ENCODE measurements at places on chromosomes 7 and 10.

GRCh38 chr10:10055656-10056442 lies 961.8 kb upstream of the CELF2 start:
- no peak for DNase-seq

DNA sequence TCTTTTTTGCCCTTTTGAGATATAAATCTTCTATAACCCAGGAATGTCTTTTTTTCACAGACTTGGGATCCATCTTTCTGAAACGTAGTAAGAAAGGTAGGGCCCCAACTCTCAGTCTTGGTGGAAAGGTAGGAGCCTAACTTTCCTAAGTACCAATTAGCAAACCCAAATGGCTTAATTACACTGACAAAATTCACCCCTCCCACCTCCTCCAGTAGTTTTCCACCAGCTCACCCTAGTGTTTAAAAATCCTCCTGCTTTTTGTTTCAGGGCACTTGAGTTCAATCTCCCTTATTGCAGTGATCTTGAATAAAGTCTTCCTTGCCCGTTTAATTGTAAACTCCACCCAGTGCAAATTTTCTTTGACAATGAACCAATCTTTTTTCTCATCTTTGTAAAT lies 600.0 kb downstream of the PHTF2 start:
- no peak for DNase-seq

DNA sequence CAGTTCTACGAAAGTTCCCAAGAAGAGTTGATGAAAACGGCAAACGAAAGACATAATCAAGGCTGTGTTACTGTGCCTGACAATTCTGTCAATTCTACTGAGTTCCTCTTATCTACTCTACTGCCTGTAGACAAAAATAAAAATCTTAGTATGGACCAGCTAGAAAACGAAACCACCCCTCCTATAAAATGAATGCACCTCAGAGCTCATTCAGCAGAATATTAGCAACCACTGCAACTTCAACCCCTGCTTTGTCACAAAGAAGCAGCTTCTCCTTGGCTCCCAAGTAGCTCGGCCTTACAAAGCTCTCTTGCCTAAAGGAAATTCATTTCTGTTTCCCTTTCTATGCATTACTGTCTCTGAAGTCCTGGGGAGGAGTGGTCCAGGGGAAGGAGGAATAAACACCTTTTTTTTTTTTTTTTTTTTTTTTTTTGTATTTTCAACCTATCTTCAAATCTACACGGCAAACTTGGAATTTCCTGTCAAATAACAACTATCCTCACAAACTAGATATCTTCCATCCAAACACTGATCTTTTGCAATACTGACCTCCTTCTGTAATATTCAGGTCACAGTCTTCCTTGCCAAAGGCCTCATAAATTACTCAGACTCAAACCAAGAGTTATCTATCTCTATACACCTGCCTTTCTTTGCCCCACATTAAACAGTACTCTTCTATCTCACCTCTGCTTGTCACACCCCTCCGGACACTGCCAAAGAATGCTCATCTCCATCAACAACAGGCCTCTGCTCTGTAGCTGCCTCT lies 74.3 kb downstream of the GLI3 start:
- no peak for DNase-seq

DNA sequence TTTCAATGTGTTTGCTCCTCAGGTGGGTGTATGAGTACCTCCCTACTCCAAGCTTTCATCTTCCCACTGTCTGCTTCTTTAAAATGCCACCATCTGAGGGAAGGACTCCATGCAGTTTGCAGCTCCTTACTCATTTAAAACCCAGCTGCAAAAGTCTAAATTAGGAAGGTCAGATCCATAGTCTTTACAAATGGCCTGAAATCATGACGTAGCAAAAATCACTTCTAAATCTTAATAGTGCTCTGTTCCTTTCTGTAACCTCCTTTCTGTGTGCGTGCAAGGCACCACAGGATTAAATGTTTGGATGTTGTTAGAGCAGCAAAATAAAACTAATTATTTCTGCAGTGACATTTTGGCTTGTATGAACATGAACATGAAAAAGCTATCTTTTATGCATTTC lies 366.9 kb upstream of the IGFBP3 start:
- no peak for DNase-seq

DNA sequence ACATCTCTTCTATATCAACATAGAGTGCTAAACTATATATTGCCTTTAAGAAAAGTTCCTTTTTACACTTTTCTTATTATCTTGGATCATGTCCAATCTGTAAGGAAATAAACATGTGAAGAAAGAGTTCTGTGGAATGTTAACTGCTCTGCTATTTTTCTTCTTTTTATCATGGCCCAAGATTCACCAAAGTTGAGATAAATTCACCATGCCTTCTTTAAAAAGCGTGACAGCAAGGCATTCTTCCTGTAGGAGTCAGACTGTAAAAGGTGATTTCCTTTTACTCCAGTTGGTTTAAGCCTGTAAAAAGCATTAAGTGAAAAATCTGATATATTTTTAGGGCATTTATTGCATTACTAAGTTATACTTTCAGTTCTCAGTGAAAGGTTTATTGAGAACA lies 165.7 kb upstream of the FZD1 start:
- DNase-seq: no peak

DNA sequence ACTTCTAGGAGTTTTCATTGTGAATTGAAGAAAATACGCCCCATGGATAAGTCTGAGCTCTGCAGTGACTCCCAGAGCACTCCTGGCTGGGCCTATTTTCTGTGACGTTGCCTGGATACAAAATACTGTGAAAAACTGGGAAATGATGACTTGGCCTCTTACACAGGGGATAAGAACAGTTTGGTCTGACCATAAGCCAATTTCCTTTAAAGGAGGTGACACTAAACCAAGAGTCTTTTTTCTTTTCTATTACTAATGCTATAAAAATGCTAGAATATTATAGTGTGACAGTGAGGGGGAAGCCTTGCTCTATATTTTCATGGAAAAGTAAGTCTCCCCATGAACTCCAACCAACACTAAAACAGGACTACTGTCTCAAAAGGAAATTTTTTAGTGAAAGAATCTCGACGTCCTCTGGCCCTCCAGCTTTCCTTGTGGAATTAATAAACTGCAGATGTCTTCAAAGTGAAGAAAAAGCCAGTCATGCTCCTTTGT lies 45.5 kb downstream of the MYOF start:
- DNase-seq: no peak

DNA sequence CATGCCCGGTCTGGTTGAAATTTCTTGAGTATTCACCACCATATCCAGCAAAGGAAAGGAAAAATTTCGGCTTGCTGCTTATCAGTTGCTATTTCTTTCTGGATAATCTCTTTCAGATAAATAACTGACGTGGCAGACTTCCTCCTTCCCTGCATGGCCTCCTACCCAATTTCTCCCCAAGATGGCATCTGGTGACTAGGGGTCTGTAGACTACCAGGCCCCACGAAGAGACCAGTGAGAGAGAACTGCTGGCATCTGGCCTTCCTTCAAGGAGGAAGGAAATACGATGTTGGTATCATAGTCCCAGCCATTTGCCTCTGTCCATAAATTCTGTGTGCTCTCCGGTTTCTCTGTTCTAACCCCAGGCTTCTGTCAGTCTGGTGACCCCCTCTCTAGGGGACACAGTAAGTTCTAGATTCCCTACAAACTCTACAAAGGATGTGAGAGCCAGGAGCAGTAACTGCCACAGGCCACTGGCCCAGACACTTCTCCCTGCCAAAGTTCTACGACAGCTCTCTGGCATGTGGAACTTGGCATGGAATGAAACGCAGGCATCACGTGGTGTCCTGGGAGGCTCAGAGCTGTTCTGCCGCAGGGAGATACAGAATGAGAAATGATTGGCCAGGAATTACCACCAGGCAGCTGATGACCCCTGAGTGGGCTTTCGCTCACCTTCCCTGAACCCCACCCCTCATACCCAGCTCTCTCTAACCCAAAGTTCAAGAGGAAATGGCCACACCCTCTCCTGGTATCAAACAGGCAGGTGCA lies 30.0 kb upstream of the MSRB2 start:
- DNase-seq: no peak

GRCh38 chr10:128316121-128316726 lies 190.0 kb upstream of the MKI67 start:
- no peak for DNase-seq

DNA sequence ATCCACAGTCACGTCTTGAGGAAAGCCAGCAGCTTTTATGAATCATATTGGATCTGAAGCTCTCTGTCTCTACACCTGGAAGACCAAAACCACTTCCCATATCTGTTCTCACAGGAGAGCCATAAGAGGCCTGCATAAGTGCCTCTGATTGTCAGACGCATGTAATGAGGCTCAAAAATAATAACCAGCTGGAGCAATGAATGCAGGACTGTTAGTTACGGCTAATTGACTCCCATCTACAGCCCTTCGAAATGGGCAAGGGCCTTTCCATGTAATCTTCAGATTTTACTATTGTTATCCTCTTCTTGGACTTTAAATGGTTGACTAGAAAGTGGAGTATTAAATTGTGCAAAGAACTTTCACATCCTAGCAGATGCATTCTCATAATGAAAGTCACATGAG lies 4.4 kb upstream of the SEMA3C start:
- DNase-seq: no peak

- DNase-seq: no peak
Measured at GRCh38 chr7:27124902-27125689, 5.5 kb downstream of the HOXA4 start.
